NCI-H460 (cell line): ENCODE measurements at places on chromosomes 5 and 9.

DNA sequence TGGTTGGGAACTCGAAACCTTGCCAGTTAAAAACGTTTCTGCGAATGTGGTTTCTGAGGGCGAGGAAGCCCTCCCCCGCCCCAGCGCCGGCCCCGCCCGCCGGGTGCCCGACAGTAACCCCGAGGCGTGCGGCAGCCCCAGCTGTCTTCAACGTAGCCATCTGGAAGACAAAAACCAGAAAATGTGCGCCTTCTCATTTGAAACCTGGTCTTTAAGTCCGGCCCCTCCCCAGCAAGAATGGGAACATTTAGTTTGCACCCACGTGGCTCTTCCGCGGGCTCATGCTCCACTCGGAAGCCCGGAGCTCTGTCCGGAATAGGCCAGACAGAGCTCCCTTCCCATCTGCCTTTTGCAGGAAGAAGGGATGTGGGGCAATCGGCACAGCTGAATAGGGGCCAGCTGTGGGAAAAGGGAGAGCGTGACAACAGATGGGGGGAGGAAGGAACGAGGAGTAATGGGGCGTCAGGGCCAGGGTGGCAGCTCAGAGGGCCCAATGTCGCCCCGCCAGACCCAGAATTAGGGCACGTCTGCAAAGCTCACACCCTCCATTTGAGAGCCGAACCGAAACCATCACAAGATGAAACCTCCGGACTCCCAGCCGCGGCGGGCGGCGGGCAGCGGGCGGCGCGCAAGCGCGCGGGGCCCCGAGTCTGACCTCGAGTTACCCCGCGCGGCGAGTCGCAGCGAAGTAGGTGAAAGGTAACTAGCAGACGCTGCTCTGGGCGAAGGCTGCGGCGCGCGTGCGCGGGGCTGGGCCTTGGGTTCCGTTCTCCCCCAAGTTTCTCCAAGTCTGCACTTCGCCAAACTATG is 63.4 kb upstream of the ABCA1 start:
- DNase-seq, result peak; percentile 86

DNA sequence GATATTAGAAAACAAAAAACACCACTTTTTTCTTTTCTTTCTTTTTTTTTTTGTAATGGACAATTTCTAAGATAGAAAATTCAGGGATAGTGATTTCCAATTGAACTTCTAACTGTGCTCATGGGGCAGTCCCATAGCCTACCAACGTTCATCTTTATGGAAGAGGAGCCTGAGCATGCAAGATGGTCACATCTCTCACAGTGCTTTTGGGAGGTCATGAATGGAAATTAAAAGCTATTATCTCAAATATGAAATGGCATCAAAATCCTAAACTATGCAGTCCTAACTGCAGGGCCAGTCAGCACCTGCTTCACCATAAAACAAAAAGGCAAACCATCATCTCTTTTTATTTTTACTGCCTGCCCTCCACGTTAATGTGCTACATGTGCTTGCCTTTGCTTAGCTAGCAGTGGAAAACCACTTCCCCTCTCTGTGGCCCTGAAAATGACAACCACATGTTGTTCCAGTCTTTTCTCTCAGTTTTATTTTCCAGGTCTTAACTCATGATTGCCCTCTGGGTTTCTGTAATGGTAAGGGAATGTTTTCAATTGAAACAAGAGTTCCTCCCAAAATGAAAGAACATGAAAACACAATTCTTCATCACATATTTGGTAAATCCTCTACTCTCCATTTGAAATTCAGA is 16.7 kb downstream of the IFNB1 start:
- DNase-seq, result no peak

GRCh38 chr5:81908771-81909170 is 63.1 kb upstream of the ATG10 start:
- no peak for DNase-seq

DNA sequence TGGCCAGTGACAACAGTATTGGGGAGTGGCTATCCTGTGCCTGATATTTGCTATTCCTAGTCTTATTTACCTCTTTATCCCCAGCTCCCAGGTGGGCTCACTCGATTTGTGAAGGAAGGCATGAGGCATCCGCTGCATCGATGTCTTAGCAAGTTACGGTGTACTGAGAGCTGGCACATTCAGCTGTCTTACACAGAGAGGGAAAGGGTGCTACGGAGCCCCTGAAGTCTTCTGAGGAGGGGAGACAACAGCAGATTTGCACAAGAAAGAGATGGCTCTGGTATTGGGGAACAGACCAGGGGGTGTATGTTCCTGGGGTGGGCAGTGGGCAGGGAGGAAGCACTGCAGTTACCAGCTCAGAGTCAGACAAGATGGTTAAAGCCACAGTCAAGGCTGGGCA is 172.6 kb downstream of the FGF18 start:
- DNase-seq, result no peak

- no peak for DNase-seq
These were observed 12.1 kb downstream of the PCDH1 start for GRCh38 chr5:141866096-141866495.

GRCh38 chr5:1048861-1049838 is 40.5 kb downstream of the NKD2 start:
- DNase-seq, result no peak

DNA sequence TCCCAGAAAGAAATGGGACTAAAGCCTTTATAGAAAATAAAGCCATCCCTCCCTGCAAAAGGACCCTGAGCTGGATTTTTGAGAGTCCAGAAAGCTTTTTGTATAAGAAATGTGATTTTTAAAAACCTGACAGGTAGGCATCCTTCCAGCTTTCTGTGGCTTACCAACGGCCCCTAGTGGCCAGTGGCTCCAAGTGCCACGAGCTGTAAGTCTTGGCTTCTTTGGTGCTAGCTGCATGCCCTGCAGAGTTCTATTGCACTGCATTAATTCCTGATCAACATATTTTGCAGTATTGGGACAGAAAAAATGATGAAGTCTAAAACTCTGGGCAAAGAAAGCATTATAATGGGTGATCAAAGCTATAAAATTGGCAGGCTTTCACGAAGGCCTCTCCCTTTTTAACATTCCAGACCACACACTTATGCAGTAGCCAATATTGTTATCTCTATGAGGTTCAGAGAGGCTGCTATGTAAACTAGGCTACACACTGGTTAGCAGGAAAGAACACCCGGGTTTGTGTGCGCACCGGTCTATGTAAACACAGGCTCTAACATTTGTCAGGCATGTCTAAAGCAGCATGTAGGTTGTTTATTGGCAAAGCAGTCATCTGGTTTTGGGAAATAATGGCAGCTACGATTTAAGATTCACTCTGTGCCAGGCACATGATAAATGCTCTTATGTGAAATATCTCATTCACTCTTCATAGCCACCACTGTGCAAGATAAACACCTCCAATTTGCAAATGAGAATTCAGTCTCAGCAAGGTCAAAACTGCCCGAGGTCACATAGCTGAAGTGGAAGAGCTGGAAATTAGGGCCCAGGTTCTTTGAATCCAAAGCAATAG is 55.2 kb downstream of the NMUR2 start:
- peak; percentile 32 for DNase-seq

DNA sequence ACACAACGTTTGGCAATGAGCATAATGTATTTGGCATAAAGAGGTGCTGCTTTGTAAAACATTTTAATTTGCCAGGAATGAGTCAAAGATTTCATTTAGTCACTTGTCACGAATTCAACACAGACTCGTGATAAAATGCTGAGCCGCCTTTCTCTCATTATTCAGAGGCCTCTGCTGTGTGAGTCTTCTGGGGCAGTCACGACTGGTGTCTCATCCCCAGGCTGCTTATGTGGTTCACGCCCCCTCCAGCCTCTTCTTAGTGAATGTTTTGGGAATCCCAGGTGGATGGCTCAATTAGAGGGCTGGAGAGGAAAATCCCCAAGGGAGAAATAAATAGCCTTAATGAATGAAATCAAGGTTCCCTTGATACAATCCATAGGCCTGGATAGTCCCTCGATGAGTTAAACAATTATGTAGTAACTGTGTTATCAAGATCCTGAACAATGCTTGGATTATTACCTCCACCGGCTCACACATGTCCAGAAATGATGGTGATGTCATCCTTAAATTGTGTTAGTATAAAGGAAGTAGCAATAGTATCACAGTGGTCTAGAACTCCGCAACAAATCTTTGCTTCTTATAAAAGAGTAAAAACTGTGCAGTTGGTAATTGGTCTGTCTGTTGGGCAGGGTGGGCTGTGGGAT is 192.1 kb upstream of the ADAMTS16 start:
- no peak for DNase-seq

GRCh38 chr5:102561894-102562760 is 63.3 kb upstream of the SLCO6A1 start:
- DNase-seq, result peak; percentile 17

GRCh38 chr5:138629392-138629791 is 54.2 kb upstream of the HSPA9 start:
- DNase-seq, result no peak

GRCh38 chr9:98149422-98149821 is 30.4 kb upstream of the TRIM14 start:
- DNase-seq, result no peak

GRCh38 chr9:93038918-93039317 is 19.6 kb upstream of the SUSD3 start:
- DNase-seq, result no peak

DNA sequence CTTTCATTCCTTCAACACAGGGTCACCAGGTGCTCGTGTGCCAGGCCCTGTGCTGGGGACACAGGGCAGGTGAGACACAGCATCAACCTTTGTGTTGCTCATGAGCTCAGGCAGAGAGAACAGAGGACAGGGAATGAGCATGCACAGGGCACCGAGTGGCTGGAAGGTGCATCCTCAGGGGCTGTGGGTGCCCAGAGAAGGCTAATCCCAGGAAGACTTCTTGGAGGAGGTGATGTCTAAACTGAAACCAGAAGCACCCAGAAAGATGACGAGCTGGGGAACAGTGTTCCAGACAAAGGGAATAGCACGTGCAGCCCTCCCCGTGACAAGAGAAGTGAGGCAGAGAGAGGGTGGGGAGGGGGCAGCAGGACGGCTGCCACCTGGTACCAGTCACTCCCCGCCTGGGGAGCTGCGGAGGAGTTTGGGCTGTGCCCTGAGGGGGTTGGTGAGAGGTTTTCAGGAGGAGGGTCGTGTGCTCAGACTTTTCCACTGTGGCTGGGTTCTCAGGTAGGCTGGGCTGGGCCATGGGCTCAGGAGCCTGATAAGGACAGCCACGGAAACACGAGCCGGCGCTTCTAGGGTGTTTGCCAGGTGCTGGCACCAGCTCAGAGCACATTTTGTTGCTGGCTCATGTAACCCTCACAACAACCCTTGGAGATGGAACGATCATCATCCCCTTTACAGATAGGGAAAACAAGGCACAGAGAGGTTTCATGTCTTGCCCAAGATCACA is 46.0 kb downstream of the HMCN2 start:
- no peak for DNase-seq

GRCh38 chr5:42605490-42605889 is 151.1 kb upstream of the CCDC152 start:
- no peak for DNase-seq

DNA sequence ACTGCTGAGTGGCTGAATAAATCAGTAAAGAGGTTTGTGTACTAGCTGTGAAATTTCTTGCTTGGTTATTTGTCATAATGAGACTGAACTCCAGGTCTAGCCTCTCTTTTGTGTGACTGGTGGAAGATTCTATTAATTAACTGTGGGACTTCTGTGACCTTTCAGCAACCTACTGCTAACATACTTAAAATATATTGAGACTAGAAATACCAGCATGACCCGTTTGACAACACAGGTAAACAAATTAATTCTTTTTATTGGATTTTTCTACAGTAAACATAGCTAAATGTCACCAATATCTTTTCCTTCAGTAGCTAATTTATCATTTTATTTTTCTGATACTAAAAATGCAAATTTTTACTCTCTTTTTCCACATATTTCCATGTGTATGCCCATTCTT is 390.4 kb upstream of the KCNN2 start:
- DNase-seq, result no peak
